Activated CD8-positive, alpha-beta memory T cell treated with anti-CD3 and anti-CD28 coated beads for 24 hours (primary cell): ENCODE measurements at places on chromosomes 16 and 17.

DNA sequence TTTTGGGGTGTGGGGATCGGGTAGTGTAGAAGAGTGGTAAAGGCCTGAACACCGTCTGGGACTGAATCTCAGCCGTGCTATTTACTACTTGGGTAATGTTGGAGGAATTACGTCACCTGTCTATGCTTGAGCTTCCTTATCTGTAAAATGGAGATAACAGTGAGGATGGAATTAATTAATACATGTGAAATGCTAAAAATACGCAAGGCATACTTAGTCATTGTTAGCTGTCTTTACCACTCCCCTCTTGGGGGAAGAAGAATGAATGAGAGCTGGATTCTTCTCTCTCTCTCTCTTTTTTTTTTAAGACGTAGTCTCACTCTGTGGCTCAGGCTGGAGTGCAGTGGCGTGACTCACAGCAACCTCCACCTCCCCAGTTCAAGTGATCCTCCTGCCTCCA lies 41.1 kb upstream of the TANGO6 start:
- no peak for DNase-seq

- no peak for DNase-seq
Observed at GRCh38 chr16:81676066-81676882, 102.8 kb upstream of the PLCG2 start.

GRCh38 chr16:67445913-67446907 lies 15.3 kb downstream of the HSD11B2 start:
- DNase-seq, result no peak

- DNase-seq, result peak; percentile 73
Observed at GRCh38 chr16:56617212-56618085, 8.1 kb upstream of the MT1E start.

- no peak for DNase-seq
Observed at GRCh38 chr16:66378741-66379570, 12.5 kb downstream of the CDH5 start.

DNA sequence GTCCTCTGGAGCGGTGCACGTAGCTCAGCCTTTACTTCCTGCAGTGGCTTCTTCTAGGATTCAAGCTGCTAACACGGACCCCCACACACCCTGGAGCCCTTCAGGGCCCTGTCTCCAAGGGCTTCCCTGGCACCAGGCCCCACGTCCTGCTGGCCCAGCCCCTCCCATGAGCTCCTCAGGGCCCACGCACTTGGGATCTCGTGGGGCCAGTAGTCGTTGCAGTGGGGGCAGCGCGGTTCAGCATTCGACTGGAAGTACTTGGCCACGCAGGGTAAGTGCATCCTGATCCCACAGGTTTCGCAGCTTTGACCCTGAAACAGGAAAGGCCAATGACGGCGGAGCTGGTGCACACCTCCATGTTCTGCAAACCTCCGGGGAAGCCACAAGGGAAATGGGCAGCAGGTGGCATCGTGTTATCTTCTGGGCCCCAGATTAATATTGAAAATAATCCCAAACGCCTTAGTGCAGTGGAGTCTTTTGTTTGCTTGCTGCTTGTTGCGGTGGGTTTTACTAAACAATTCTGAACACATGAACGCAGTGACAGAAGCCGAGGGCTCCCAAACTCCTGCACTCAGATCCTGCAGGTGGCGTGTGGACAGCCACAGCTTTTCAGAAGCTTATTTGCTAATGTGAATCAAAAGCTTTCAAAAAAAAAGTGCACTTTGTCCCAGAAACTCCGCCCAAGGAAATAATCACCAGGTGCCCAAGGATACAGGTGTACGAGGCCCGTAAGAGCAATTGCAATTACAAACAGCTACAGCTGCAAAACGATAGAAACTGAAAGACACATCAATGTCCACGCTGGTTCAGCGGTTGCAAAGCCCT lies 22.4 kb downstream of the KDM8 start:
- DNase-seq, result no peak

DNA sequence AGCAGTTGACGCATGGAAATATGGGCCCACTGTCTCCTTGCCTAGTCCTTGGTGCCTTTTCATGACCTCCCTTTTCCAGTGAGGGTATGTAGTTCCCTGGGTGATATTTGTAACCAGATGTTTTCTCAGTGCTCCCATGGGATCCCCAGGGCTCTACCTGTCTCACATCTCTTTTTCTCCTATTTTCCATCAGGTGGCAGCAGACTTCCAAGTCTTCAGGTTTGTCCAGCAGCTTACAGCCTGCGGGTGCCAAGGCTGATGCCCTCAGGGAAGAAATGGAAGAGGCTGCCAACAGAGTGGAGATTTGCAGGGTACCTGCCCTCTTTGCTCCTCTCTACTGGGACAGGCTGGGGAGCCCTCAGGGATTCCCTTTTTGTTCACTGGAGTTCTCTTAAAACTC lies 89.1 kb downstream of the ELAC2 start:
- DNase-seq, result no peak

- peak; percentile 63 for DNase-seq
Observed at GRCh38 chr16:70437582-70438557, 1.0 kb downstream of the ST3GAL2 start.

DNA sequence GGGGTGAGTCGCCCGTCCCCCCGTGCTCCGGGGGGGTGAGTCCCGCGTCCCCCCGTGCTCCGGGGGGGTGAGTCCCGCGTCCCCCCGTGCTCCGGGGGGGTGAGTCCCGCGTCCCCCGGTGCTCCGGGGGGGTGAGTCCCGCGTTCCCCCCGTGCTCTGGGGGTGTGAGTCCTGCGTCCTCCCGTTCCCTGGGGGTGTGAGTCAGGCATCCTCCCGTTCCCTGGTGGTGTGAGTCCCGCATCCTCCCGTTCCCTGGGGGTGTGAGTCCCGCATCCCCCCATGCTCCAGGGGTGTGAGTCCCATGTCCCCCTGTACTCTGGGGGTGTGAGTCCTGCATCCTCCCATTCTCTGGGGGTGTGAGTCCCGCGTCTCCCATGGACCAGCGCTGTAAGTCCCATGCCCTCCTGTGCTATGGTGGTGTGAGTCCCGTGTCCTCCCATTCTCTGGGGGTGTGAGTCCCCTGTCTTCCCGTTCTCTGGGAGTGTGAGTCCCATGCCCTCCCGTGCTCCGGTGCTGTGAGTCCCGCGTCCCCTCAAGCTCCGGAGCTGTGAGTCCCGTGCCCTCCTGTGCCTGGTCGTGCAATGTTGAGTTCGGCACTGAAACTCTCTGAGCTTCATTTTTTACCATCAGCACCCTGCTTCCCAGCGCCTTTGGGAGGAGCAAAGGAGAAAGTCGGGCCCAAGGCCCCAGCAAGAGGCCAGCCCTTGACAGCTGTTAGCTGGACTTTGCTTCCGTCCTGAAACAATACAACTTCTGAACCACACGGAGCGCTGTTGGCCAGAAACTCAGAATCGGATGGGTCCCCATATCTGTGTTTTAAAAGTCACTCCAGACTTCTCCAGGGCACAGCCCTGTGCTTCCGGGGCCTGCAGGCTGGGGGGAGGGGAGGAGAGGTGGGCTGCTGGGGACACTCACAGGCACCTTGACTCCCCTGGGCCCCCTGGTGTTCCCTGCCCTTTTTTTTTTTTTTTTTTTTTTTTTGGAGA lies 11.5 kb upstream of the ZC3H18 start:
- DNase-seq, result no peak

DNA sequence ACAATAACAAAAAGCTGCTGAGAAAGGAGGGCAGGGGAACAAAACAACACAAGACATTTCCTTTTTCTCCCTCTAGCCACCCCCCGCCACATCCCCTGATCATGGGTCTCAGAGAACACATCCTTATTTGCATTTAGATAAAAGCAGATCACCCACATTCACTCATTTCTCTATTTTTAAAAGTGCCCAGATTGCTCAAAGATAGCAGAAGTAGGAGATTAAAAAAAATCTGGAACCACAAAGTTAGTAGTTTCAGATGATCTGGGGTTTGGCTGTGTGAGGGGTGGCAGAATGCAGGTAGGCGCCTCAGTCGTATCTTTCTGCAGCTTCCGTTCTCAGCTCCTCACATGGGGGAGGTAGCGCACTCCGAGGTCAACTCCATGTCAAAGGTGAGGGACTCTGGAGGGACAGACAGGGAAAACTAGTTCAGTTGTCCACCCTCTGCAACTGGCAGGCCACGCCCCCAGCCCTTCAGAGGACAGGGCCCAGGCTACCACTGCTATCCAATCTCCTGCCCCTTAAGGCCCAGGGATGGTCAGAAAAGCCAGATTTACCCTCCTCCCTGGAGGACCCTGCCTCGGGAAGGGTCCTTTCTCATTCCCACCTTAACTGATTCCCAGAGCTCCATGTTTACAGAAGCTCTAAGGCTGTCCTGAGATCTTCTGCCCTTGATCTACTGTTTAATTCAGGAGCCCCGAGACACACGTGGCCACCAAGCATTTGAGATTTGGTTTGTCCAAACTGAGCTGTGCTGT lies 27.3 kb downstream of the STAT5A start:
- no peak for DNase-seq

DNA sequence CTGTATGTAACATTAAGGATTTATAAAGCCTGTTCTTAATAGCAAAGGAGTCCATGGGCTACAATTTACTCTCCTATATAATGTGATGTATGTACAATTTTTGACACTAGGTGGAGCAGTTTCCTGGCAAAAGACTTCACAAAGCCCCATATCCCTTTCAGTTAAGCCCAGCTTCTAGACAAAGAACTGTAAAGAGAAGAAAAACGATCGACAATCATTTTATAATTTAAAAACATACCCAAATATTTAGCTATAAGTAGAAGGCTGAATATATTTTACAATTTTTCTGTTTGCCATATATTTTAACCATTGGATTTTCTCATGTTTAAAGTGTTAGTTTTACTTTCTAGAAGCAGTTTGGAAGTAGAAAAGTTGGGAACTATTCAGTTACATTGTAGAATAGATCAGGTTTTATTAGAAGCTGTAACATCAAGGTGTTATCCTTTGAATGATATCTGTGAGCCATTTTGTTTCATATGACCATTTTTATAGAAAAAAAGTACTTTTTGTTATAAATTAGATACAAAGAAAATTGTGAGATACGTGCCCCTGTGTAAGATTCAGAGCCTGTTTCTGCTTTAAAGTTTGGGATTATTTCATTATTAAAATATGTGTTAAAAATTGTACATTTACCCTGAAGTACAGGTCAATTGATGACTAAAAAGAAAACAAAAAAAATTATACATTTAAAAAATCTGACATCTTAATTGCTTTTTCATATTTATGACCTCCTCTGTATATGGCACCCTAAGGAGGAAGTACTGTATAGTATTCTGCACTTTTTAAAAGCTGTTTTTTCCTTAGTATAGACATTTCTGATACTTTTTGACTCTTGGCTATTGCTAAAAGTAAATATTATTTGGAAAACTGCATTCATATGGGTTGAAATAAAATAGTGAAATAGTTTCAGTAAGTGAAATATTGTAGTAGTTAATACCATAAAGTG lies 46.3 kb downstream of the VMP1 start:
- no peak for DNase-seq

GRCh38 chr16:30027588-30028437 lies 3.3 kb downstream of the TLCD3B start:
- no peak for DNase-seq

- no peak for DNase-seq
Observed at GRCh38 chr17:47955497-47956461, 1.9 kb downstream of the PRR15L start.

- DNase-seq, result no peak
Observed at GRCh38 chr17:48093341-48094045, 7.8 kb downstream of the CBX1 start.

GRCh38 chr16:87854053-87854906 lies 15.0 kb downstream of the SLC7A5 start:
- DNase-seq, result no peak

DNA sequence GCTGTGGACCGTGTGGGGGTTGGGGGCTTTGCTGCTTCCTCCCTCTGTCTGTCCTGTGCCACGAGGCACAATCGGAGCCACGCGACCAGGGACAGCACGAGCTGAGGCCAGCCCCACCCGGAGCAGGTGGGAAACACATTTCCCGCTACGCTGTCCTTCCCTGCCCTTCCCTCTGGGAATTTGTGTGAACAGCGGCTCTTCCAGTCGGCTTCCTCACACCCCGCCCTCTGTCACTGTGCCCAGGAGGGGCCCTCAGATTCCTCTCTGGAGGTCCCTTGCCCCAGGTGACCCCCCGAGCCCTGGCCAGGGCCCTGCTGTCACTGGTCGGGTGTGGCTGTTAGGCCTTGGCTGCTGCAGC lies 19.6 kb downstream of the SPIRE2 start:
- DNase-seq, result no peak
